Fibroblast of the aortic adventitia (primary cell): ENCODE measurements at places on chromosomes 5 and 9.
A peak's percentile ranks its signal among the peaks of the same experiment; 100 is the strongest.

DNA sequence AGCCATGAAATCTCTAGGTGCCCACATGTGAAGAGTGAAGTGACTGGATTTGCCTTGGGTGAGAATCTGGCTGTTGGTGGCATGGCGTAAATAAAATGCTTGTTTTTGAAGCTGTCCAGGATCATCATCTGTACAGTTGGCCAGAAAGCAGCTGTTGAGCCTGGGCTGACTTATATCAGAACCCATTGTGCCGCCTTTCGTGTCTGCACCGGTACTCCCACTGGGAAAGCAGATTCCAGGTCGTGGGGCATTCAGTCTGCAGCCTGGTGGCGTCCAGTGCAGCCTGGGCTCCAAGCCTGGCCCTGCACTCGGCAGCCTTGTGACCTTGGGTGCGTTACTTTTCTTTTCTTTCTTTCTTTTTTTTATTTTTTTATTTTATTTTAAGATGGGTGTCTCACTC lies 27.8 kb downstream of the PRRC2B start:
- no peak for DNase-seq

DNA sequence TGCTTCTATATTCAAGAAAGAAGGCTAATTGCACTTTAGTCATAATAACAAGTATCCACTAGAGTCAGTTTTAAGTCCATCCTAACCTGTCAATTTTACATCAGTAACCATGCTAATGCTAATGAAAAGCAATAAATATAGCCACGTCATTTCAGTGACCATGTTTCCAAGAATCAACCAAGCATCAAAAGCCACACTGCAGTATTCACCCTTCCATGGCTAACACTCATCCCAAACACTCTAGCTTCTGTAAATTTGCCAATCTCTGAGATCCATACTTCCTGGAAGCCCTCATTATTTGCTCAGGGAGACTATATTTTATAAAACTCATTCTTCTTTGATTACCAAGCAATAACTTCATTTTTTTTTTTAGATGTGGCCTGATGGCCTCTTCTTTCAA lies 712.0 kb downstream of the CETN3 start:
- DNase-seq, result no peak

GRCh38 chr5:90135779-90136378 lies 273.7 kb downstream of the CETN3 start:
- DNase-seq, result no peak

- no peak for DNase-seq
Measured at GRCh38 chr9:92709954-92710353, 40.0 kb upstream of the IPPK start.

DNA sequence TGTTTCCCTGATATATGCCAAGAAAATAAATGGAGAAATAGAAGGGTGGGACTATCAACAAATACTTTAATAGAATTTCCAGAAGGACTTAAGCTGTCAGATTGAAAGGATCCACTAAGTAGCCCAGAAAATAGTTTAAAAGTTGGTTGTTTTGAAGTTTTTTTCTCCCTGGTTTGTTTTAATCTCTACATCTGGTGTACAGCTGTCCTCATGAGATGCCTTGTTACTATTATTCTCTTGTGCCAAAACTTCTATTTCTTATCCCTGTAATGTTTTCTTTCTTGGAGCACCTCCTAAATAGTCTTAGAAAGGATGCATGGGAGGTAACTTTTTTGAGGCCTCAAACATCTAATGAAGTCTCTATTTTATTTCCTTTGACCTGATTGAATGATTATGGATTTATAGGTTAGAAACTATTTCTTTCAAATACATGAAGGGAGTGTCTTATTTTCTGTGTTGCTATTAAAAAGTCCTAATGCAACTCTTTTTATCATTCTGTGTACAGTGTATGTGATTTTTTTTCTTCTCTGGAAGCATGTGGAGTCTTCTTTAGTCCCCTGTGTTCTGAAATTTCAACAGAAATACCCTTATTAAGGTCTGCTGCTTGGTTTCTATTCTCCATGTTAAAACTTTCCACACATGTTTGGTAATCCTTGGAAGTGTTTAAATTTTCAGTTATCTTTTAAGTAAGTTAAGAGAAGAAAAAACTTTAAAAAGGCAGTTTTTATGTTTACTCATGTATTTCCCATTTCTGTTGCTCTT lies 140.0 kb upstream of the CDKN2B start:
- peak; percentile 73 for DNase-seq

DNA sequence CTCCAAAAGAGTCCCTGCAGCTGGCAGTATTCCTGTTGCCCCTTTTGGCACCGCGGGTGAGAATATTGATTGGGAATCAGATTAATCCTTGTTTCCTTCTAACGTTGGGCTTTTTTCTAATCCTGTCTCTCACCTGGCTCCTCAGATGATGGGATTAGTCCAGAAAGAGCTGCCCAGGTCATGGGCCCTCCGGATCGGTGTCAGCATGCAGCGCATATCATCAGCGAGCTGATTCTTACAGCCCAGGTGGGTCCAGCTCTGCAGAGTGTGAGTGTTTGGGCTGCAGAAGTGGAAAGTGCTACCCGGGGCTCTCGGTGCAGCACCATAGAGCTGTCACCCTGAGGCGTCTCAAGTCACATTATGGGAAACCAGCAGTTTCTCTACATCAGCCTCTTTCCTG lies 40.9 kb upstream of the PRDM12 start:
- no peak for DNase-seq

- DNase-seq, result peak; percentile 91
Measured at GRCh38 chr5:171667341-171668096, 118.1 kb upstream of the SMIM23 start.

- DNase-seq, result no peak
Measured at GRCh38 chr5:96143450-96143849, 181.8 kb upstream of the ELL2 start.

DNA sequence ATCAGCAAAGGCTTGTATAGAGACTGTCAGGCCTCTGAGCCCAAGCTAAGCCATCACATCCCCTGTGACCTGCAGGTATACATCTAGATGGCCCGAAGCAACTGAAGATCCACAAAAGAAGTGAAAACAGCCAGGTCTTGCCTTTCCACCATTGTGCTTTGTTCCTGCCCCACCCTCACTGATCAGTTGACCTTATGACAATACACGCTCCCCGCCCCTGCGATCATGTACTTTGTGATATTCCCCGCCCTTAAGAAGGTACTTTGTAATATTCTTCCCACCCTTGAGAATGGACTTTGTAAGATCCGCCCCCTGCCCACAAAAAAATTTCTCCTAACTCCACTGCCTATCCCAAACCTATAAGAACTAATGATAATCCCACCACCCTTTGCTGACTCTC lies 18.6 kb upstream of the NPM1 start:
- no peak for DNase-seq

- DNase-seq, result peak; percentile 37
Measured at GRCh38 chr9:95316794-95317118, 753 bp downstream of the FANCC start.

DNA sequence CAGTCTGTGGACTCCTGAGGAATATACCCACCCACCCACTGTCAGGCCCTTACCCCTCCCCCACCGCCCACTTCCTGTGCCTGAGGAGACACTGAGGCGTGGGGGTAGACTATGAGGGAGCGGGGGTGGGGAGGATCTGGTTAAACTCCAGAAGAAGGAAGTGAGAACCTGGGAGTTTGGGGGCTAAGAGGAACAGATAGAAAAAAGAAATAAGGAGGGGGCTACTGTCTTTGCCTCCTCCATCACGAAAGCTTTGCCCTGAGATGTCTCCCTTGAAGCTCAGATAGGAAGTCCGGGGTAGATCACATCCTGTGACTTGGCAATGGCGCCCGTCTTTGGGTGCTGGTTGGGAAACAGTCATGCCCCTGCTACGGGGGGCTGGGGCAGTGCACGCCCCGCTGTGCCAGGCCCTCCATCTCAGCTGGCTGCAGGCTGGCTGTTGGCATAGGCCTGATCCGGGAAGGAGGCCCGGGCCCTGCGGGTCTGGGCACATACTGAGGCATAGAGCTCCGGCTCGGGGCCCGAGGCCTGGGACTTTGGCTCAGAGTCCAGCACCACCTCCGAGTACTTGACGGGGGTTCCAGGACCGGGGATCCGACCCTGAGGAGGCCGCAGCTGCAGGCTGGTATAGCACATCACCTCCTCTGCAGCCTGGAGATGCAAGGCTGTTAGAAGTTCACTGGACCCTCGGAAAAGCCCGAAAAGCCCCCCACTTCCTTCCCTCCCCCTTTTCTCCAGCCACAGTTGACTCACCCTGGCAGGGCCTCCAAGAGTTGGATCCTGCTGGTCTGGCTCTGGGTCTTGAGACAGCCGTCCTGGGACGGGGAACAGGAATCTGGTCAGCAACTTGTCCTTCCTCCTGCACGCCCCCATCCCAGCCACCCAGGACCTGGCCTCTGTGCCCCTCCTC lies 1.0 kb downstream of the SIT1 start:
- DNase-seq, result peak; percentile 71

GRCh38 chr9:33676746-33677505 lies 118.4 kb upstream of the PRSS3 start:
- DNase-seq, result peak; percentile 2

GRCh38 chr9:84305497-84306131 lies 34.9 kb downstream of the SLC28A3 start:
- DNase-seq, result no peak

DNA sequence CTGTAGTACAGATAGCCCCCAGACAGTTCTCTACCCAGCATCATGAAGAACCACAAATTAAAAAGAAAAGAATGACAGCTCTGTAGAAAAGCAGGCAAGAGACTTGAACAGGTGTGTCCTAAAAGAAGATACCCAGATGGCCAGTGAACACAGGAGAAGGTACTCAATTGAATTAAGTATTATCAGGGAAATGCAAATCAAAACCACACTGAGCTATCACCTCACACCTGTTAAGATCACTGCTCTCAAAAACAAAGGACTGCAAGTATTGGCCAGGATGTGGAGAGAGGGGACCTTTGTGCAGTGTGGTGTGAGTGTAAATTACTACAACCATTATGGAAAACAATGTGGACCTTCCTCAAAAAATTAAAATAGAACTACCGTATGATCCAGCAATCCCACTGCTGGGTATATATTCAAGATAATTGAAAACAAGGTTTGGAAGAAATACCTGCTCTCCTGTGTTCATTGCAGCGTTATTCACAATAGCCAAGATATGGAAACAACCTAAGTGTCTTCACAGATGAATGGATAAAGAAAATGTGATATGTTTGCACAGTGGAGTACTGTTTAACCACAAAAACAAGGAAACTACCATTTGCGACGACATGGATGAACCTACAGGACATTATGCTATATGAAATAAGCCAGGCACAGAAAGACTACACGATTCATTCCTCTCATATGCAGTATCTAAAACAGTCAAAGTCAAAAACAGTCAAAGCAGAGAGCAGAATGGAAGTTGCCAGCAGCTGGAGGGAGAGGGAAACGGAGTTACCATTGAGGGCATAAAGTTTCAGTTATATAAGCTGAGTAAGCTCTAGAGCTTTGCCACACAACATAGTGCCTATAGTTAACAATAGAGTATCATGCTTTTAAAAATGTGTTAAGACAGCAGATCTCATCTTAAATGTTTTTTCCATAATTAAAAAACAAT lies 102.6 kb downstream of the WNK2 start:
- DNase-seq, result no peak

- no peak for DNase-seq
Measured at GRCh38 chr9:131333771-131334628, 44.5 kb downstream of the PLPP7 start.

- DNase-seq, result no peak
Measured at GRCh38 chr5:93748875-93749397, 7.5 kb upstream of the POU5F2 start.

DNA sequence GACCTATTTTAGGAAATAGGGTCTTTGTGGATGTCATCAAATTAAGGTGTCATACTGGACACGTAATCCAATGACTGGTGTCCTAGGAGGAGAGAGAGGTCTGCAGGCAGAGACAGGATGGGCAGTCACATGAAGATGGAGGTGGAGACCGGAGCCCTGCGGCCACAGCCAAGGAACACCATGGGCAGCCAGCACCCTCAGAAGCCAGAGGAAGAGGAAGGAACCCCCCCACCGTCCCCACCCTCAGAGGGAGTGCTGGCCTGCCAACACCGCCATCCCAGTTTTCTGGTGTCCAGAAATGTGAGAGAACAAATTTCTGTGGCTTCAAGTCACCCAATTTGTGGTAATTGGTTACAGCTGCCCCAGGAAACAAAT lies 88.3 kb downstream of the NSUN2 start:
- no peak for DNase-seq
